ENCODE measurements at places on chromosomes 2 and 18.

GRCh38 chr18:7221424-7222155 is 9.3 kb upstream of the LRRC30 start:
- DNase-seq: peak; percentile 42

- peak; percentile 53 for DNase-seq
These were observed at the start of gene GLI2 for GRCh38 chr2:120735746-120736170. GLI2 (plus strand) TSS chr2:120735868; CDS start chr2:120797321, 61,453 bp downstream.

DNA sequence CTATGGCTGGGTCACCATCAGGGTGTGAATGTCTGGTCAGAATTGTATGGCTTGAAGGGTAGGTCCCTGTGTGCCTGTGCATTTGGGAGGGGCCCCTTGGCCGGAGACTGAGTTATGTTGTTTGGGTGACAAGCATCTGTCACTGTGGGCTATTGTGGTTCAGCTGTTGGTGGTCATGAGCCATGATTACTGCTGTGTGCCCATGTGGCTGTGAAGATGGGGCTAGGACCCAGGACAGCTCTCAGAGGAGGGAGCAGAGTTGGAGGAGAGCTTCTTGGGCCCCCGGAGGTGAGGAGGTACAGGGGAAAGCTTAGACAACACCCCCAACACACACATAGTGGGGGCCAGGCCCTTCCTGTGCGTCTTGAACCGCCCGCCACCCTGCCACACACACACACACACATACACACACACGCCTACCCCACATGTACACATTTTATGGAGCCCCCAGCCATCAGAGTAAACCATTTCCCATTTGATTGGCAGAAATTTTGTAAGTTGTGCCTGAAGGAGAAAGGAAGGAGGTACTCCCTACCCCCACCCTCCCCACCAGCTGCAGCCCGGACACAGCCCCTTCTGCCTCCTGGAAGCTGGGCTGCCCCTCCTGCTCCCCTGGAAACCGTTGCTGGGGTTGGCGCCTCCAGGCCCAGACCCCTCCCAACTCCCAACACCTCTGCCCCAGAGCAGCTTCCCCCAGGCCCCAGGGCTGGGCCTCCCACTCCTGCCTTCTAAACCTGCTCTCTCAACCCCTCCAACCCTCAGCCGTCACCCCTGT is 2.0 kb downstream of the GAREM2 start:
- no peak for DNase-seq

DNA sequence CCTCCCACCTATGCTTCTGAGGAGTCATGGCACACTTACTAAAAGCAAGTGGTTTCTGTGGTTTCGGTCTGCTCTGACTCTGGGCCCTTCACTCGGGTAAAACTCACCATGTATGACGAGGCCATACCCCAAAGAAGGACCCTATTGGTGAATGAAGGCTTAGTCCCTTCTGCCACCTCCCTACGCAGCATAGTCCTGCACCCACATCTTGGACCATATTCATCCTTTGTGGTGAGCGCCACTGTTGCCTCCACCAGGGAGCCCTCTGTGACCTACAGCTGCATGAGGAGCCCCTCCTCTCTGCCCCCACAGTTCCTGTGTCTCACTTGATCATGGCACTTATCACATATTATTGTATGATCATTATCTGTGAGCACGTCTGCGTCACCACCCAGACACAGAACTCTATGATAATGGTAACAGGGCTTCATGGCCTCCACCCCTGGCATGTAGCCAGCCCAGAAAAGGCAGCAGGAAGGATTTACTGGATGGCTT is 113.3 kb downstream of the TFCP2L1 start:
- peak; percentile 38 for DNase-seq

- no peak for DNase-seq
These were observed 90.7 kb upstream of the CTDP1 start for GRCh38 chr18:79588636-79589481.

- no peak for DNase-seq
These were observed 32.2 kb upstream of the ST3GAL5 start for GRCh38 chr2:85920810-85921545.

- DNase-seq: no peak
These were observed 174.2 kb downstream of the TMEM247 start for GRCh38 chr2:46653539-46653938.

DNA sequence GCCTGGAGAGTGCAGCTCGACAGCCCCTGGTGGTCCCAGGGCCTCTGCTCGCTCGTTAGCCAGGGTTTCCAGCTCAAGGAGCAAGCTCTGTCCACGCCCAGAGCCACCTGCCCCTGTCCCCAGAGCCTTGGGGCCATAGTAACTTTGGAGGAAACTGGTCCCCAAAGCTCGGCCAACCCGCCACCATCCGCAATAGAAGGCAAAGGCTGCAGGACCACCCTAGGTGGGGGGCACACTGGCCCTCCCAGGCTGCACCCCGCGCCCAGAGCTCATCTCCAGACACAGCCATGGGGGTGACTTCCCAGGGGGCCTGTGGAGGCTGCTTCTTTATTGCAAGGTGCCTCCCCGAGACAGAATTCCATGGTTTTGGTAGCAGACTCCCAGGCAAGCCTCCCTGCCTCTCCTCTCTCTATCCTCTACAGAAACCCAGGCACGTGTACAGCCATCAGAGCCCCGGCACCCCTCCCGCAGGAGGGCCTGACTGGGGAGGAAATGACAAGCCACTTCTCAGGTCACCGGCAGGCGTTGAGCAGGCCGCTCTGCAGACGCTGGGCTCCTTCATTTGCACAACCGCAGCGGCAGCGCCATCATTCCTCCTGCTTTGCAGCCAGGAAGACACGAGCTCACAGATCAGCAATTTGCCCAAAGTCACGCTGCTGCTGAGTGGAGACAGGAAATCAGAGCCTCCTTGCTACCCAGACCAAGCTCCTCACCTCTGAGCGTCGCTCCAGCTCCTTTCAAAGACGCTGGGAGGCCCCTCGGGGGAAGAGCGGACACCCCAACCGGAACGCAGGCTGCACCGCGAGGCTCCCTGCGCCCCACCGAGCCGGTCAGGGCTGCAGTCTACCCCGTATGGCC is 80.2 kb downstream of the NDUFA10 start:
- DNase-seq: peak; percentile 13

GRCh38 chr2:11998626-11999378 is 252.4 kb downstream of the LPIN1 start:
- DNase-seq: no peak

DNA sequence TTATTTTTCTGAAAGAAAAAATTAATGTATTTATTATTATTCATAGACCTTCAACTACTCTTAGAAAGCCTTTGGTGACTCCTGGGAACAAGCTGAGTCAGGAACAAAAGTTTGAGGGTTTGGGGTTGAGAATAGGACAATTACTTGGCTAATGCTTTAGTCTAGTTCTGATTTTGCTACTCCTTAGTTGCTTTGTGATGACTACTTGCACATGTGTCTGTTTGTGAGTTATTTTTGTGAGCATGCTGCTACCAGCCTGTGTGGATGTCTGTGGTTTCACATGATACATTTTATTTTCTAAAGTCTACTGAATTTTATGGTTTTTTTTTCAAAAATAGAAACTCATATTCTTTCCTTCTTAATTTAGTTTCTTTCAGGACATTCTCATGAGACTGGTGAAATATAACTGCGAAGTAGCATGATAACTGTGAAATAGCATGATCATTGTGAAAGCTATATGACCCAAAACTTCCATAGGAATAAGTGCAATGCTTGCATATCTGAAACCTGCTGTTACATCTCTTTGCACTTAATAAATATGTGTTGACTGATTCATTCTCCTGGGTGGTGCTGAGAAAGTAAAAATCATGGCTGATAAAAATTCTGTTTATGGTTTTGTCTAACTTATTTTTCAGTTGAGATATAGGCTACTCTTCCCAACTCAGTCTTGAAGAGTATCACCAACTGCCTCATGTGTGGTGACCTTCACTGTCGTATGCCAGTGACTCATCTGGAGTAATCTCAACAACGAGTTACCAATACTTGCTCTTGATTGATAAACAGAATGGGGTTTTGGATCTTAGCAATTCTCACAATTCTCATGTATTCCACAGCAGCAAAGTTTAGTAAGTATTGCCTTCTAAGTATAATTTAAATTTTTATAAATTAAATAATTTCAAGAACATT is 17.9 kb upstream of the IL18R1 start:
- DNase-seq: peak; percentile 58

DNA sequence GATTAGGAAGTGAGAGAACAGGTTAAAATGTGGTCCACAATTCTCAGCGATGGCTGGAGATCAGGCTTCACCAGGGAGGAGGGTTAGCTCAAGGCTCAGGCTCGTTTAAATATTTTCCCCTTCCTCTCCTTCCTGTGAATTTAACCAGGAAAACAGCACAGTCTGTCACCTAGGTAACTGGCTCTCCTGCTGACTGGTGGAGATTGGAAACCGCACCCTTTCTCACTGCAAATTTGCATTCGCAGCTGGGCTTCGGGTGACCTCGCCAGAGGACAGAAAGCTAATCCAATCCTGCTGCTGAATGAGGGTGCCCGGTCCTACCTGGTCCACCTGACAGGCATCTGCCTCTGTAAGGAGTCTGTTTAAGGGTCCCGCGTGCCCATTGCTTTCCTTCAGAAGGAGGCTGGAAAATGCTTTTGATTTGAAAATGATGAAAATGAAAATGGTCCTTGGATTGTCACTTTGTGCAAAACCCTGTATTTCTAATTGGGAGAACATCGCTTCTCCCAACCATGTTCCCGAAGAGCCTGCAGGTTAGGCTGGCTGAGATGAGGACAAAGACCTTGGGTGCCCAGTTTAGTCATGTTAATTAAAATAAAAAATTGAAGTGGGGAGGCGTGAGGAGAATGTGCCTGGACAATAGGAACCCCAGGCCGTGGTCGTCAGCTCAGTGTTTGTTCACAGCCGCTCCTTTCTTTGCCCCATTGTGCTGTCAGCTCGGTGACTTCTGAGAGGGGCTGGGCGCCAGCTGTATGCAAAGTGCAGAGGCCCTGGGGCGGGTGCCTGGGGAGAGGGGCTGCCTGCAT is 43.4 kb upstream of the MTCL1 start:
- DNase-seq: no peak

- DNase-seq: no peak
These were observed 289.4 kb upstream of the CXCR4 start for GRCh38 chr2:136407117-136407951.

GRCh38 chr2:59884166-59884565 is 669.3 kb downstream of the BCL11A start:
- DNase-seq: no peak

GRCh38 chr2:50402654-50402960 is 629.3 kb downstream of the NRXN1 start:
- no peak for DNase-seq

- DNase-seq: no peak
These were observed 766.3 kb downstream of the TDRD15 start for GRCh38 chr2:21890041-21890440.

DNA sequence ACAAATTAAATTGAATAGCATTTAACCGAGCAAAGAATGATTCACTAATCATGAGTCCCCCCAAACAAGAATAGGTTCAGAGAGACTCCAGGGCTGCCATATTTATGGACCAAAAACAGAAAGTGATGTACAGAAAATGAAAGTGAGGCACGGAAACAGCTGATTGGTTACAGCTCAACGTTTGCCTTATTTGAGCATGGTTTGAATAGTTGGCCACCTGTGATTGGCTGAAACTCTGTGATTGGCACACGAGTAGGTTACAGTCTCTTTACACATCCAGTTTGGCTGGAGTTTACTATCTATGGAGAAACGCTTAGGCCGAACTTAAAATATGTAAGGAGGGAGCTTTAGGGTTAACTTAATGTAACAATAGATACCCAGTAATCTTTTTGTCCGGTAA is 27.0 kb upstream of the DPYSL5 start:
- no peak for DNase-seq

- no peak for DNase-seq
These were observed 516.5 kb downstream of the XIRP2 start for GRCh38 chr2:167404627-167405284.

GRCh38 chr18:65329010-65329409 is 421.8 kb upstream of the CDH7 start:
- no peak for DNase-seq

DNA sequence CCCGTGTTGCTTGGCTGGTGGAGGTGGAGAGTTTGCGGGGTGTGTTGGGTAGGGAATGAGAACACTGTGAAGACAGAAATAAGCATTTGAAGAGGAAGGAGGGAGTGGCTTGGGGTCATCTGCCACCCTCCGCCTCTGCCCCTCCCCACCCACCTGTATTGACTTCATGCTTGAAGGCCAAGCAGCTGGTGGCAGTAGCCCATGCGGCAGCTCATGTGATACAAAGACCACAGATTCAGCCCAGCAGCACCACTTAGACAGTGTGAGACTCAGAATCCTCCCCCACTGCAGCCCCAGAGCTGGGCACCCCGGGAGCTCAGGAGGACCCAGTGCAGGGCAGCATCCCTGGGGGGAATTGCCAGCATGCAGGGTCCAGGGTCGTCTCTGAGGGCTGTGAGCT is 15.4 kb downstream of the NPPC start:
- DNase-seq: no peak

DNA sequence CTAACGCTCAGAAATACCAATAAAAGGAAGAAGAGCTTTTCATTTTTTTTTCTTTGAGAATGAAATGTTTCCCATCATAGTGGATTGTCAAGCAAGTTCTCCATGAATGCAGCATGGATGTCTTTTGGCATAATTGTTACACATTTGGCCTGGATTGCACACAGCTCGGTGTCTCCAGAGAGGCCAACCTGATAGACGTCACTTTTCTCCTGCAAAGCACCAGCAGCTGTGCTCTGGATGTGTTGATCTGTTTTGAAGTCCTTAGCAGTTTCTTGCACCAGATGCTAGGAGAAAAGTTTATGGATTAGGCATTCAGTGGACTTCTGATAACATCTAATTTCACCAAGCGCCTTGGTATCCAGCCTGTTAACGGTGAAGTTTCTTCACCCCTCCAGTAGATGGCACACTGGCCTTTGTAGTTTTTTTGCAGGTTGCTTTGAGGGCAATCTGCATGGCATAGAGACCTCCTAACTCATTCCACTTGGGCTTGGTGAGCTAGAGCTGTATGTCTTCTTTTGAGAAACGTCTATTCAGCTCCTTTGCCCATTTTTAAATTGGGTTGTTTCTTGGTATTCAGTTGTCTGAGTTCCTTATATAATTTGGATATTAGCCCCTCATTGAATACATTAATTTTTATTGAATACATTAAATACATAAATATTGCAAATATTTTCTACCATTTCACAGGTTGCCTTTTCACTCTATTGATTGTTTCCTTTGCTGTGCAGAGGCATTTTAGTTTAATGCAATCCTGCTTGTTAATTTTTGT is 59.7 kb downstream of the PTH2R start:
- peak; percentile 92 for DNase-seq

DNA sequence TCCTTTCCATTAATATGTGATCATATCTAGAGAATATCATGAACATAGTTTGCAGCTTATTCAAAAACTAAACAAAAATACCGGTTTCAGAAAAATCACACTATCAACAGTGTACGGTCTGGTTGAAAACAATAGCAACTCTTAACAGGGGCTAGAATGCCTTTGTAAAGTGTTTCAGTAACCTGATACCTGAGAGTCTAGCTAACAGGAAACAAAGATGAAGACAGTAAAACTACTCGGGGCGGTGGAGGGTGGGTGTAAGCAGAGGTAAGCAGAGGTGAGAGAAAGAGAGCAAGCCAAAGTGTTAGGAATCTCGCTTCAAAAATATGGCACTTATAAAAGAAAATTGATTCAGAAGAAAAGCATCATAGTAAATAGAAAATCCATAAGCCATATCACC is 109.0 kb upstream of the RGPD4 start:
- no peak for DNase-seq
